SJSA1 (cell line): ENCODE measurements at places on chromosomes 3 and 15. TPM values are rescaled to one million over a fixed set of nuclear protein-coding genes. Genes with fewer than 3 reads are reported as not detected.

- H3K27me3 ChIP-seq: no peaks in the 10 kb centered on the region
- H3K27ac ChIP-seq: no peak overlapping the region
- no peaks in the 10 kb centered on the region for H3K36me3 ChIP-seq
- H3K4me3 ChIP-seq: no peak overlapping the region
- DNase-seq: no peak
- no peaks in the 10 kb centered on the region for H3K4me1 ChIP-seq
These were observed 58.5 kb upstream of the BOC start for GRCh38 chr3:113152849-113153248.

GNAT1 gene
- total RNA-seq: not detected in 2 replicates

CPLX3 gene
- 0.13 TPM in 1 of 2 replicates, not detected in the other for total RNA-seq

NUP210 gene
- 0.05 TPM in 1 of 2 replicates, not detected in the other for total RNA-seq

RARRES1 gene
- total RNA-seq: 0.66 and 4.9 TPM in 2 replicates

GRCh38 chr15:39565851-39566250 is 15.0 kb upstream of the THBS1 start:
- no peaks in the 10 kb centered on the region for H3K4me1 ChIP-seq
- no peaks in the 10 kb centered on the region for H3K27me3 ChIP-seq
- H3K27ac ChIP-seq: no peak overlapping the region
- H3K4me3 ChIP-seq: no peak overlapping the region
- no peak for DNase-seq
- H3K36me3 ChIP-seq: no peaks in the 10 kb centered on the region
